Right atrium auricular region (tissue), 2 donors: ENCODE measurements at places on chromosomes 2 and 18. TPM values are rescaled to one million over a fixed set of nuclear protein-coding genes. Genes with fewer than 3 reads are reported as not detected.

Gene TUBA4A
- 159 TPM for total RNA-seq

Gene ASXL2
- total RNA-seq, result 16.8 TPM

Gene CXCR4
- total RNA-seq, result 12.4 TPM

Gene EVX2
- not detected for total RNA-seq

Gene CROCC2
- not detected for total RNA-seq
